ENCODE measurements at places on chromosomes 11 and 22.
A peak's percentile ranks its signal among the peaks of the same experiment; 100 is the strongest.

DNA sequence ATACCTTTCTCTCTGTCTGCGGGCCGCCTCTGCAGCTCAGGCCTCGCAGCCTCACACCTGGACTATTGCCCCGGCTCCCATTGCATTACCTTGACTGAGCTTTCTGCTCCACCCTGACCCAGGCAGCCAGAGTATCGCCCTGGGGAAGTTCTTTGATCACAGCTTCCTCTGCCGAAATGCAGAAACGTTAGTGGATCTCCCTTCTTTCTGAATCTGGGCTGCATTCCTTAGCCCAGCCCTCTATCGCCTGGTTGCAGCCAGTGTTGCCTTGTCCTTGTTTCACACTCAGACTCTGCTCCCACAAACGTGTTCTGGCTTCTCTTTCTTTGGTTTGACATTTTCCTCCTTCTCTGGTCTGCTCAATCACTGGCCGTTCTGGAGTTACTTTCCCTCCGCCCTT lies 195.7 kb downstream of the ADAMTS15 start:
- DNase-seq: no peak

DNA sequence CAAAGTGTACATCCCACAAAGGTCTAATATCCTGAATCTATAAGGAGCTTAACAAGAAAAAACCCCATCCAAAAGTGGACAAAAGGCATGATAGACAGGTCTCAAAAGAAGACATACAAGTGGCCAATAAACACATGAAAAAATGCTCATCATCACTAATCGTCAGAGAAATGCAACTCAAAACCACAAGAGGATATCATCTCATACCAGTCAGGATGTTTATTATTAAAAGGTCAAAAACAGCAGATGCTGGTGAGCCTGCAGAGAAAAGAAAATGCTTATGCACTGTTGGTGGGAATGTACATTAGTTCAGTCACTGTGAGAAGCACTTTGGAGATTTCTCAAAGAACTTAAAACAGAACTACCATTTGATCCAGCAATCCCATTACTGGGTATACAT lies 12.7 kb downstream of the LGALS12 start:
- DNase-seq: no peak

GRCh38 chr11:104968355-104968855 lies at the start of gene CASP4:
TSS of gene CASP4 (minus strand) at chr11:104968574. CDS start at chr11:104968525, 49 bp downstream.
- no peak for DNase-seq

- no peak for DNase-seq
Observed at GRCh38 chr11:94193288-94193687, 64.6 kb downstream of the PANX1 start.

DNA sequence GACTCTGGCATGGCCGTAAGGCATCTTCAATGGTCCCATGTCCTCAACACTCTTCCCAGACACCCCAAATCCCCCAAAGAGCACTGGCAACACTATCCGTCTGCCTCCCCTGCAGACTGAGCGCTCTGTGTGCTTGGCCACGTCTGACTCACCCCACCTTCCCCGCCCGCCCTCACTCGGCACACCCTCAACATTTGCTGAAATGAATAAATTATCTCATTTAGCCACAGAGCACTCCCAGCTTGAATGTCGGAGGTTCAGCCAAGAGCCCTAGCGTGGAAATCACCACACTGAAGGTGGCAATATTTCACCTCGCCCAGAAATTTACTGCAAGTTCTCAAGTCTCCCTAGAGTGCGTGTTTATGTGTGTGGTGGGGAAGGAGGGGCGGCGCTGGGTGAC lies 46.6 kb upstream of the TCF20 start:
- DNase-seq: peak; percentile 44

DNA sequence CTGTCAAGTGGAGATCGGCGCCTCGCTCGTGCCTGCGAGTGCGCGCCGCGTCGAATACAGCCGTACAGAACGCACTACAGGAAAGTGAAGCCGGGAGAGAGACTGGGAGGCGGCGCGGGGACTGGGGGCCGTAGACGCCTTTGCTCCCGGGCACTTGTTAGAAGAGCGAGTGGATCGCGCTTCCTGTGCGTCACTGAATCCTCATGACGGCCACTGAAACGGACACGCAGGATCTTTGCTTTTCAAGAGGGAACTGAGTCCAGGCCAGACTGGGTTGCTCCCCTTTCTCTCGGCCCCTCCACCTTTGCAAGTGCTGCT lies 314 bp downstream of the RIC8A start:
- peak; percentile 53 for DNase-seq

- DNase-seq: no peak
Observed at GRCh38 chr11:64057890-64058289, 22.2 kb downstream of the FLRT1 start.

DNA sequence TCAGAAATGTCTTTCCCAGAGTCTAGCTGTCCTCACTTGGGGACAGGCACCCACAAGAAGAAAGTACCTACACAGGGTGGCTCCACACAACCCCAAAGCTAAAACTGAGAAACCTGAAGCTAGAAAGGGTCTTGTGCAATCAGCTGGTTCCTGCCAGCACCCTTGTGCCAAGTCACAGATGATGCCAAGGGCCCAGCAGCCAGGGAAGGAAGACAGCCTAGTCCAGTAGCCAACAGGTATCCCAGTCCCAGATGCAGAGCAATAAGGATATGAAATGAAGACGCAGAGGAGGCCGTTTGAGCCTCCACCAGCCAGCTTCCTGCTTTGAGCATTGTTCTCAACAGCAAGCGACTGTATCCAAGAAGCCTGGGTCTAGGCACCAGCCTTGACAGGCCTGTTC lies 6.1 kb downstream of the PLEKHA7 start:
- no peak for DNase-seq

DNA sequence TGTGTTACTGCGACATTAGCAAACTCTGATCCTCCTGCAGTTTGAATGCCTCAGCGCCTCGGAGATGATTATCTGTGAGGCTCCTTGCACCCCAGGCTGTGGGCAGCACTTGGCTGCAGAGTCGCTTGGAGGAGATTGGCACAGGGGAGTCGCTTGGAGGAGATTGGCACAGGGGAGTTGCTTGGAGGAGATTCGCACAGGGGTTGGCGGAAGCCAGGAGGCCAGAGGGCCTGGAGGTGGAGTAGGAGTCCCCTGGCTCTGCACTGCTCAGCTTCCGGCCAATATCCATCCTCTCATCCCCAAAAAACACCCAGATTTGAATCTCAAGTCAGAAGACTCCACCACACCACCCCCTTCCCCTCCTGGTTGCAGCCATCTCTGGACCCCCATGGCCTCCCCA lies 192.6 kb upstream of the NECTIN1 start:
- no peak for DNase-seq

DNA sequence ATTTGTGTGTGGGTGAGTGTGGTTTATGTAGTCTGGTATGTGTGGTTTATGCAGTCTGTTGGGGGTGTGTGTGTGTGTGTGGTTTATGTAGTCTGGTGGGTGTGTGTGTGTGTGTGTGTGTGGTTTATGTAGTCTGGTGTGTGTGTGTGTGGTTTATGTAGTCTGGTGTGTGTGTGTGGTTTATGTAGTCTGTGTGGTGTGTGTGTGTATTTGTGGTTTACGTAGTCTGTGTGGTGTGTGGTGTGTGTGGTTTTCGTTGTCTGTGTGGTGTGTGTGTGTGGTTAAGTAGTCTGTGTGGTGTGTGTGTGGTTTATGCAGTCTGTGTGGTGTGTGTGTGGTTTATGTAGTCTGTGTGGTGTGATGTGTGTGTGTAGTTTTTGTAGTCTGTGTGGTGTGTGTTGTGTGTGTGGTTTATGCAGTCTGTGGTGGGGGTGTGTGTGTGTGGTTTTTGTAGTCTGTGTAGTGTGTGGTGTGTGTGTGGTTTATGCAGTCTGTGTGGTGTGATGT lies 26.2 kb upstream of the PARVG start:
- peak; percentile 9 for DNase-seq

DNA sequence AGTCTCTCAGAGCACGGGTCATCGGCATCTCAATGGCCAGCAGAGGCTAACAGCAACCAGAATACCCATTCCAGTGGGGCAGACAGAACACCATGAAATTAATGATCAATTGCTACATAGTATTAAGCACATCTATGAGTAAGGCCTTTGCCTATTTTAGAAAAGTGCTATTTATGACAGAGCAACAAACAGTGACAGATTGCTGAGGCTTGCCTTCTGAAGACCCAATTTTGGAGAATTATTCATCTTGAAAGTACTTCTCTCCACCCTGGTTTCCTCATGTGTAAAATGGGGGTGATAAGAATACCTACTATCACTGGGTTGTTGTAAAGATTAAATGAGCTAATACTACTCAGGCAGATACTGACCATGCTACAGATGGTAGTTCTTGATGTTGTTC lies 232.7 kb downstream of the TENM4 start:
- DNase-seq: no peak

DNA sequence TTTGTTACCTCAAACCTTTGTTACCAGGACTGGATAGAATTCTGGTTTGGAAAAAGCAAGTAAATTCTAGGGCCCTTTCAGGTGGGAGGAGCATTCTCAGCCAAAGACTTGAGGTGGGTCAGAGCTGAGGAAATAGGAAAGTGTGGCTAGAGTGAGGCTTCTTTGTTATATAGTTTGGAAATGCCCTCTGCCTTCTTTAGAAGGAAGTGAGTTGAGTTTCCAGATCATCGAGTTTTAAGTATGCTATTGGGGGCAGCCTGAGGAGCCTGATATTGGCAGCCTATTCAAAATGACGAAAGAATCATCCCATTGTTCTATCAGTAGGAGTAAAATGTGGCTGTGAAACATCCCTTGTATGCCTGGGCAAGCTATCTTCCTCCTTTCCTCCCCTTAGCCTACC lies 134.1 kb downstream of the ARHGAP42 start:
- DNase-seq: no peak

DNA sequence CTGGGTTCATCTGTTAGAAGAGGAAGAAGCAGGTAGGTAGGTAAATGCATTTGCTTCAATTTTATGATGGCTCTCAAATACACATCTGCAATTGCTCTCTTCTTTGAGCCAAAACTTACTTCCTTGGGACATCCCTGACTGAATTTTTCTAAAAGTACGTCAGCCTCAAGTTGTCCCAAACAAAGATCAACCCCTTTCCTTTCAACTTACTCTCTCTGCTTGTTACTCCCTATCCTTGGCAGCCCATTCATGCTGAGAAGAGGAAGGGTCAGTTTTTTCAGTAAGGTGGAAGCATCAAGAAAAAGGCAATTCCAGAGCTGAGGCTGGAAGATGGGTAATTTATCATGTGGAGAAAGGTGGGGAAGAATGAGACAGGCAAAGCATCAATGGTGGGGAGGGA lies 111.2 kb downstream of the LRRC32 start:
- no peak for DNase-seq

- no peak for DNase-seq
Observed at GRCh38 chr11:94011478-94011877, 9.7 kb upstream of the HEPHL1 start.
